ENCODE measurements at places on chromosomes 11 and 22. TPM values are rescaled to one million over a fixed set of nuclear protein-coding genes. Genes with fewer than 3 reads are reported as not detected.

- DNase-seq = no peak
These were observed 126.4 kb upstream of the KIRREL3 start for GRCh38 chr11:127126986-127127385.

- DNase-seq = no peak
These were observed 46.7 kb downstream of the TIMP3 start for GRCh38 chr22:32848226-32848625.

DNA sequence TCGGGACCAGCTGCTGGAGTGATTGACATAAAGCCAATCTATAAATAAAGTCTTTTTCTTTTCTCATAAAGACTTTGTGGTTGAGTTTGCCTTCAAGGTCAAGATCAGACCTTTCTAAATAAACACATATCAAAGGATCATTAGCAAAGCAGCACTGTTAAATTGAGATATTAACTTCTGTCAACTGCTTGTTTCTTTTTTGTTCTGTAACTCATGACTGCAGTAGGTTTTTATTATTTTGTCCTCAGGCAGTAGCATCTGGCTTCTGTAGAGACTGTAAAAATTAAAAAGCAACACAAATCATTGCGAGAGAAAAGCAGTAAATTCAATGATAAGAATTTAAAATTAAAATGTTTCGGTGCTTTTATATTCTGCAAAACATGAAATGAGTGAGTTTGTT, 77.7 kb upstream of the NNMT start:
- no peak for DNase-seq

- DNase-seq = no peak
These were observed 12.2 kb downstream of the AP2A2 start for GRCh38 chr11:937841-938261.

- DNase-seq = no peak
These were observed 182.0 kb downstream of the CHST1 start for GRCh38 chr11:45483416-45483815.

- DNase-seq = no peak
These were observed 374.4 kb downstream of the NTM start for GRCh38 chr11:131744847-131745246.

TPH1 gene
- 0.74 TPM for total RNA-seq

GRCh38 chr11:3723014-3723708, 52.0 kb upstream of the CHRNA10 start:
- DNase-seq = no peak

GRCh38 chr11:29127461-29127860, 889.4 kb downstream of the KCNA4 start:
- no peak for DNase-seq

PLAAT2 gene
- not detected for total RNA-seq

DNA sequence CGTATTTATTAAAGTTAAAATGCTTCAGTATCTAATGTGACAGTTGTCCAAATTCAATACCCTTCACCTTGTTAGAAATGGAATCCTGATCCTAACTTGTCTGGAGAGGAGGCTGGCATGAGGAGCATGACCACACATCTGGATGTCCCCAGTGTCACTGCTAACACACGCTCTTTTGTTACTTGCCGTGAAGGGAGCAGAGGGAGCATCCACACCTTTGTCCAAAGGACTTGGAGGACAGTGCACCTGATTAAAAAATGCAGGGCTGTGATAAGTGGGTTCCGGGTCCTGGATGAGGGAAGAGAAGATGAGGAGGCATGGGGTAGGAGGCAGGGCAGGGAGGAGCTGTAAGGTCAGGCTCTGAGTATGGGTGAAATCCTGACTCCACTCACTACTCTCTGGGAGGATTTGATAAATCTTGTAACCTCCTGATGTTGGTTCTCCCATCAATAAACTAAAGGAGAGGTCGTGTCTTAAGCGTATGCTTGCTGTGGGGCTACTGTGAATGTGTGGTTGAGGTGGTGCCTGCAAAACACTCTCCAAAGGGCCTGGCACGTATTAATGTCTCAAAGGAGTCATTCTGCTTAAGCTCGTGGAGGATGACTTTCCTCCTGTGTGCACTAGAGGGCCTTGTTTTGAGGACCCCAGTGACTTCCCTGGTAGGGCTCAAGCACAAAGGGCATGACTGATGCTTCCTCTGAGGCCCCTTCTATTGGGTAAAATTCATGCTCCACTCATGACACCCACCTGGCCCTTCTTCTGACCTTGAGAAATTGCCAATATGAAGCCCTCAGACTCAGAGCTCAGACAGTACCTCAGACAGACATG, 16.8 kb upstream of the IGLL5 start:
- DNase-seq = peak; percentile 20

OR10A2 gene
- not detected for total RNA-seq

DNA sequence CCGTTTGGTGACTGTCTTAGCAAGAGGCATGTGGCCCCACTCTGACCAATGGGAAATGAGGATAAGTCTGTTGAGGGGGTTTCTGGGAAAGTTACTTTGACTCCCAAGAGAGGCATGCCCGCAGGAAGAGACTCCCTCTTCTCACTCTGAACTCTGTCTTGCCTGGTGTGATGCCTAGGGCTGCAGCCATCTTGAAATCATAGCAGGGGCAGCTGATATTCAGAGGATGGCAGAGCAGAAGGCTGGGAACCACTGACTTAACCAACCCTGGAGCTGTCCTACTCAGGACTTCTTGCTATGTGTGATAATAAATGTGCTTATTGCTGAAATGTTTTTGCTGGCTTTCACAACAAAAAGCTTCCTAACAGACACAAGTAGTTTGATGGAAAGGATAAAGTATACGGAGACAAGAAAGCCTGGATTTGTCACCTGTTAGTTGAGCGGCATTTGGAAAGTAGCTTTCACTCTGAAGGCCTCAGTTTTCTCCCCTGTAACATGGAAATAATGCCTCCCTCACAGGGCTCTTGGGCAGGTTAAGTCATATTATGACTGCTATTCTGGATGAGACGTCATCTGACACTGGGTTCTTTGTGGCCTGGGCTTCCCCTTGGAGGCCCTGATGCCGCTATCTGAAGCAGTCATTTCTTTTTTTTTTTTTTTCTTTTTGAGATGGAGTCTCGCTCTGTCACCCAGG, 128.5 kb downstream of the CEP164 start:
- peak; percentile 7 for DNase-seq

- peak; percentile 18 for DNase-seq
These were observed 1.2 kb downstream of the CPT1B start for GRCh38 chr22:50576806-50577696.

KCNJ1 gene
- total RNA-seq = not detected

IGLL1 gene
- total RNA-seq = not detected

DNA sequence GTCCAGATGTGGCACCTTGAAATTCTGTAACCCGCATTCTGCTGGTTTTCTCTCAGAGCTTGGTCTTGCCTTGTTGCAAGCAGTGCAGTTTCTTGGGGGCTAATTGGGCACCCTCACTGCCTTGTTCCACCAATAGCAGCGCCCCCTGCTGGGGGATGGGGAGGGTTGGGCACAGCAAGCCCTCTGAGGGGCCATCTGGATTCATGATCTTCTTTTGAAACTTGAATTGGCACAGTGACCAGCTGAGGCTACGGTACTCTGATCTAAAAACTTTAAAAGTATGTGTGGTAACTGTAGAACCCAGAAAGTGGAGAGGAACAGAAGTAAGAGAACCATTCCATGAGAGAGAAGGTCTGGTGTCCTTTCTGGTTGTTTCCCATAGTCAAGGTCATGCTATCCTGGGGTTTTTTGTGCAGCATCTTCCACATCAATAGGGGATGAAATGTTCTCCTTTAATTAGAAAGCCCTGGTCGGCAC, 64.2 kb downstream of the MED15 start:
- DNase-seq = peak; percentile 49

DNA sequence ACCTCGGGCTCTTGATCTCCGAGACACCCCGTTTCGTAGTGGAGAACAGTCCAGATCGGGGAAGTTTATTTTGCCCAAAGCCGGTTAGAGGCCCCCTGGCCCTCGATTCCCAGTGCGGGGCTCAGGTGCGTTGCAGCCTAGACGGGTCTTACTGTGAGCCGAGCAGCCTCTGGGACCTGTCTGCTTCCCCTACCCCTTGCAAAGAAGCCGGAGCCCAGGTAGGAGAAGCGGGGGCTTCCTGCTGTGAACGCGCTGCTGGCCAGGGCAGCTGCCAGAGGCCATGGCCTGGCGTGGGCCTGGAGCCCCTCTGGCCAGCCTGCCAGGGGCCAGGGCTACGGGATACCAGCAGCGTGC, 621 bp downstream of the TSPO start:
- DNase-seq = peak; percentile 7

KRTAP5-8 gene
- 0.35 TPM for total RNA-seq

OR5A1 gene
- total RNA-seq = not detected

GRCh38 chr22:43537019-43537585, 125.3 kb downstream of the MPPED1 start:
- no peak for DNase-seq

ISX gene
- total RNA-seq = not detected

GRCh38 chr11:27291954-27292636, 70.9 kb downstream of the CCDC34 start:
- DNase-seq = no peak

DNA sequence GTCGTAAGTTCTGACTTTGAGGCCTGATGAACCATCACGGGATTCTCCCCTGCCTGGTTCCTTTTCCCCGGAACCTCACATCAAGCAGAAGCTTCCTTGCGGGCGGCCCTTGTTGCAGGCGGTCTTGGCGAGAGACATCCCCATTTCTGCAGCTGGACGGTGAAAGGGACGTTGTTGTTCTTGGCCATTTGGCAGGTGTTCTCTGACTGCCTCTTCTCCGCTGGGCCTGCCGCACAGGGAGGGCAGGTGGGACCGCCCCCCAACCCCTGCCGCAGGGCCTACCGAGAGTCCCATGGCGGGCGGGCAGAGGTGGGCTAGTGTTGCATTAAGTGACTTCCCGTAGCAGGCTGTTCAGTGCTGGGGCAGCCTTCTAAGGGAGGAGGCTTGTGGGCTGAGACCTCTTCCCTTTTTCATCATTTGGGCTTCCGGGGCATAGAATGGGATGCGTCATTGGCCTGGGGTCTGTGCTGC, 26.9 kb upstream of the GRAMD4 start:
- DNase-seq = no peak

DNA sequence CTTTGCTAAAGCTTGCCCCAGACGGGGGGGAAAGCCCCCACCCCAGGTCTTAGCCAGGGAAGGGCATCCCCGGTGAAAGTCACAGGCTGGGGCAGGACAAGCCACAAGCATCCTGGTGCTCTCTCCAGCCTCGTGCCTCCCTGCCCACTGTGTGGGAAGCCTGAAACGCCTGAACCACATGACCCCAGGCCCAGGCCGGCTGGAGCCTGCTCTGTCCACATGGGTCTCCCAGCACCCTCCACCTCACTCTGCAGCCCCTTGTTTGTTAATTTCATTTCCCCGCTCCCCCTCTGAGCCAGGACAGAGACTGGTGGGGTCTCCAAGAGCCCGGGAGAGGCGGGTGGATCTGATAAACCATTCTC, 58.3 kb upstream of the TCF20 start:
- no peak for DNase-seq

C11orf42 gene
- total RNA-seq = not detected

SULT4A1 gene
- not detected for total RNA-seq

DNA sequence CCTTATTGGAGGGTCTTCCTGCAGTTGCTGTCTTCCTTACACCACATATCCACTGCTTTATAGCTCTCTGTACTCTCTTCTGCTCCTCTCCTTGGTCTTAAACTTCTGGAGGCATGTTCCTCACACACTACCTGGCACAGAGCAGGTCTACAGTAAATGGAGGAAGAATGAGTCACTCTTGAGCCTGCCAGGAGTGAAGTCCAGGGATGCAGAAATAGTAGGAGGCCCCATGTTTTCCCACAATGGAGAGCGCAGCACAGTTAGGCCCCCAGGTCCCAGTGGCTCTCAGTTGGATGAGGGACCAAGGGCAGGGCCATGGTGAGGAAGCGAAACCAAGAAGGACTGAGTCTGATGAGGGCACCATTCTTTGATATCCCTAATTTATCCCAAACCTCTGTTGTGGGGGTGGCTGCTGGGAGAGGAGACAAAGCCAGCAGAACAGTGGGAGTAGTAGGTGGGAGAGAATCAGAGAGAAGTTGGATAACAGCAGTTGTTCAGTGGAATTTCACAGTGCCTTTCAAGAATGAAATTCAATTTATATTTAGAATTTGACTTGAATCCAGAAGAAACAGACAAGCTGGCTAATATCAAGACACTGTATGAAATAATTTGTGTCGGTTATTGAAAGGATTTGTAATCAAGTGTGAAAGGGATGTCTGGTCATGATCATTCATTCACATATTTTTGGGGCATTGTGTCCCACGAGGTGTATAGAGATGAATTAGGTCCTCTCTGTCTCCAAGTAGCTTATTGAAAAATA, 187.8 kb downstream of the HIPK3 start:
- no peak for DNase-seq

- DNase-seq = no peak
These were observed 5.6 kb downstream of the TEF start for GRCh38 chr22:41387341-41387740.

C11orf97 gene
- total RNA-seq = not detected

ARHGEF12 gene
- 29.7 TPM for total RNA-seq

- DNase-seq = no peak
These were observed 12.7 kb upstream of the PVALB start for GRCh38 chr22:36829370-36830002.

DNA sequence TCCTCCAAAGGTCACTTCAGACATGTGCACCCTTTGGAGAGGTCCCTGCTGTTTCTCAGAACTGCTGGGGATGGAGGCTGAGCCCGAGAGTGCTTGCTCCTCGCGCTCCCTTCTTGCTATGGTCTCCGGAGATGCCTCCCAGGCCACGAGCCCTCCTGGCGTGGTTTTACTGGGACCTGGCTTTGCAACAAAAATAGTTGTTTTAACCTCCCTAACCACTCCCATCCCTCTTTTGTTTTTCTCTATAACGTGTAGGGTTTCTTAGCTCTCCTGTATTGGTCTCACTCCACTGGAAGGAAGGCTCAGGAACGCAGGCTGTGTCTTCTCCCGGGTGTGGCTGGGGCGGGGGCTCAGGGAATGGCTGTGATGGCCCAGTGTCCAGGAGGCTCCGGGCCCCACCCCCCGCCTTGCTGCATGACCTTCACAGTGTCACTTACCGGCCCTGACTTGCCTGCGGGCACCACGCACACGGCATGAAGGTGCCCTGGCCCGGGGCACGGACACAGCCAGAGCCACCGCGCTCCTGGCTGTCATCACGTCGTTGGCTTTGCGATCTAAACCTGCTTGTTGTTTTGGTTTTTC, 5.6 kb downstream of the PTDSS2 start:
- no peak for DNase-seq

DNA sequence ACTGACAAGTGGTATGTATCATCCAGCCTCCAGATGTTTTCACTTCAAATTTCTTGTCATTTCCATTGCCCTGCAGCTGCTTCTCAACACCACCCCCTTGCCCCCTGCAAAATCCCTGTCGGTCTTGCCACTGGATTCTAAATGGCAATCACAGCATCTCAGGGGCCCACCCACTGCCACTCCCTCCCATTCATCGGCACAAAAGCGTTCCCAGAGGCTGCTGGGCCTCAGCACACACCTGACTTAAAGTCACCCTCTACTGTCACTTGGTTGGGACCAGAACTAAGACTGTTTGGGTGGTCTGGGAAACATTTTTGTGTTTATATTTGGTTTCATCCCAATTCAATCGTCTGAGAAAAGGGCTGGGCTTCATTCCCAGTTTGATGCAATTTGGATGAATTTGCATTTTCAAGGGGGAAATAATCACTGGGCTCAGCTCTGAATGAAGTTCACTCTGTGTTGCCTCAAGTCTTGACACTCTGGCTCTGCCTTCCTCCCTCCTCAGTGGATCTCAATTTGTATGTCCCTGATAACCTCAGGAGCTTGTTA, 27.1 kb downstream of the SYT13 start:
- no peak for DNase-seq

- DNase-seq = no peak
These were observed 187.8 kb downstream of the CHST1 start for GRCh38 chr11:45477588-45477987.
